CD4-positive, alpha-beta memory T cell (primary cell): ENCODE measurements at places on chromosomes 2 and 18.
A peak's percentile ranks its signal among the peaks of the same experiment; 100 is the strongest.

- no peak for DNase-seq
- H3K36me3 ChIP-seq = no peaks in the 10 kb centered on the region
- no peak overlapping the region for H3K4me3 ChIP-seq
- no peak overlapping the region for H3K27ac ChIP-seq
- no peaks in the 10 kb centered on the region for H3K4me1 ChIP-seq
Measured at GRCh38 chr2:28339516-28340175, 53.0 kb upstream of the FOSL2 start.

DNA sequence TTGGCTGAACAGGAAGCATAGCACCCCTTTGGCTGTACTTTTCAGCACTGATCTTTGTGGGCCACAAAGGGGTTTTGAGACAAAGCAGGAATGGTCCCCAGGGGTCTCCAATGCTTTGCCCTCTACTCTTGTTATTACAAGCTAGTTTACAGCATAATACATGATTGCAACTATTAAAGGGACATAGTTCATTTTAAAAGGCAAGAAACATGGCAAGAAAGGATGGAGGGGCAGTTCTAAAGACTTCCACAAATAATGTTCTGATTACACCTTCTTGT lies 196.6 kb downstream of the FHOD3 start:
- no peaks in the 10 kb centered on the region for H3K36me3 ChIP-seq
- H3K4me1 ChIP-seq = no peaks in the 10 kb centered on the region
- H3K4me3 ChIP-seq = no peak overlapping the region
- no peak for DNase-seq
- H3K27me3 ChIP-seq = no peaks in the 10 kb centered on the region
- H3K27ac ChIP-seq = no peak overlapping the region

- H3K27me3 ChIP-seq = no peaks in the 10 kb centered on the region
- DNase-seq = no peak
- no peaks in the 10 kb centered on the region for H3K36me3 ChIP-seq
- no peak overlapping the region for H3K4me3 ChIP-seq
- no peaks in the 10 kb centered on the region for H3K4me1 ChIP-seq
Measured at GRCh38 chr2:193566886-193567285, 1372.2 kb upstream of the TMEFF2 start.

DNA sequence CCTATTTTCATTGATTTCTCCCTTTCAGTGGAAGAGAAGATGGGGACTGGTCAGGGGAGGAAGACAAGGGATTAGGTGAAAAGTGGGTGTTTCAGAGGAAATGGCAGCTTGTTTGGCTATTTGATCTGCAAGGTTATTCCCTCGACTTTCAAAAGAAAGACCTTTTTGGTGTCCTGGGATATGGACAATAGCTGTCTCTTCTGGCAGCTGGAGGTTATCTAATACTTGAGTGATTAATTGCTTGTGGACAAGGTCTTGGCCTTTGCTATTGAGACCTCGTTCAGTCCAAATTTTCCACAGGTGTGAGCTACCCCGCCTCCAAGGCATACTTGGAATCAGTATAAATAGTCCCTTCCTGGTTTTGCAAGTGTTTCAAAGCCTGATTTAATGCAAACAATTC lies 33.3 kb upstream of the TRAPPC8 start:
- no peaks in the 10 kb centered on the region for H3K36me3 ChIP-seq
- no peak overlapping the region for H3K4me3 ChIP-seq
- no peaks in the 10 kb centered on the region for H3K4me1 ChIP-seq
- H3K27ac ChIP-seq = no peak overlapping the region
- DNase-seq = no peak

DNA sequence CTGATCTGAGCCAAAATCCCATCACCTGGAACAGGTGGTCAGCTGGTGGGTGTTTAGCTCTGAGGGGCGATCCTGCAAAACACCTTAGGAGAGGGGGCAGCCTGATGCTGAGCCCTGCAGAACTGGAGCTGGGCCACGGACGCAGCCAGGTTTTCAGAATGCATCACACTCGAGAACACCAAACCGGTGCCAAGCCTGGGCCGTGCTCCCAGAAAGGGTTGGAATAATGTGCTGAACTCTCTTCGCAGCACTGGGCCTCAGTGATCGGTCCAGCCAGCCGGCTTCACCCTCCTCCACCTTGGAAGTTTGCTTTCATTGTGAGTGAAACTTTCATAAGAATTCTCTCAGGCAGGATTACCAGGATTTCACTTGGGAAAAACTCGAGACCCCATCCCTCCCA lies 56.5 kb upstream of the TTC39C start:
- H3K27ac ChIP-seq = no peak overlapping the region
- H3K4me3 ChIP-seq = no peak overlapping the region
- no peaks in the 10 kb centered on the region for H3K27me3 ChIP-seq
- H3K4me1 ChIP-seq = no peaks in the 10 kb centered on the region
- no peaks in the 10 kb centered on the region for H3K36me3 ChIP-seq

- no peaks in the 10 kb centered on the region for H3K36me3 ChIP-seq
- H3K4me1 ChIP-seq = peaks cover 48% of the 10 kb centered on the region
- no peaks in the 10 kb centered on the region for H3K27me3 ChIP-seq
- H3K4me3 ChIP-seq = peak overlapping the region; percentile 94
- DNase-seq = peak; percentile 62
- H3K27ac ChIP-seq = peak overlapping the region; percentile 91
Measured at GRCh38 chr2:68253219-68254068, 1.1 kb upstream of the PPP3R1 start.

GRCh38 chr2:240205348-240205747 lies 64.9 kb upstream of the OTOS start:
- DNase-seq = no peak
- no peaks in the 10 kb centered on the region for H3K4me1 ChIP-seq
- H3K27me3 ChIP-seq = peaks cover 4% of the 10 kb centered on the region

DNA sequence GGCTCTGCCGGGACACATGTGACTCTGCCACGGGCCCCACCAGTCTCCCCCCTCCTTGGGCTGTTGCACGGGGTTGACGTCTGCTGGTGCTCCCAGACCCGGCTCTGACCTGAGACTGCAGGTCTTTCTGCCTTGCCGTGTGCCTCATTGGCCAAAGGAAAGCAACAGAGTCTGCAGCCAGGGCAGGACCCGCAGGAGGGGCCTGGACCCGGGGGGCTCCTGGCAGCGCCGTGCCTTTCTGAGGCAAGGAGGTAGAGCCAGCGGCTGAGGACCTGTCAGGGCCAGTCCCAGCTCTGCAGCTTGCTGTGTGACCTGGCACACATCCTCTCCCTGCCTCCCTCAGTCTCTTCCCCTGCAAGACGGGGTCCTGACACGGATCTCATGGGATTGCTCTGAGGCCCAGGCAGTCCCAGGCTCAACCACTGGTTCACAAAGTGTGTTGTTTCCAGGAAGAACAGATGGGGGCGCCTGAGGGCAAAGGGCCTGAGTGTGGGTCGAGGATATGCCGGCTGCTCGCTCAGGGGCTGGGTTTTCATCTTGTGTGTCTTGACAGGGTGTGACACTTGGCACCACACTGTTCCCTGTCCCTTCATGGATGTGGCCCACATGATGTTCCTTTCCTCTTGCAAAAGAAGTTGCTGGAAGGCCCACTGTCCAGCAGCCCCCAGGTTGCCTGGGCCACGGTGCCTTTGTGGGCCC lies 9.0 kb downstream of the CAPN10 start:
- H3K4me1 ChIP-seq = no peaks in the 10 kb centered on the region
- DNase-seq = peak; percentile 35
- no peak overlapping the region for H3K4me3 ChIP-seq
- H3K27ac ChIP-seq = no peak overlapping the region

DNA sequence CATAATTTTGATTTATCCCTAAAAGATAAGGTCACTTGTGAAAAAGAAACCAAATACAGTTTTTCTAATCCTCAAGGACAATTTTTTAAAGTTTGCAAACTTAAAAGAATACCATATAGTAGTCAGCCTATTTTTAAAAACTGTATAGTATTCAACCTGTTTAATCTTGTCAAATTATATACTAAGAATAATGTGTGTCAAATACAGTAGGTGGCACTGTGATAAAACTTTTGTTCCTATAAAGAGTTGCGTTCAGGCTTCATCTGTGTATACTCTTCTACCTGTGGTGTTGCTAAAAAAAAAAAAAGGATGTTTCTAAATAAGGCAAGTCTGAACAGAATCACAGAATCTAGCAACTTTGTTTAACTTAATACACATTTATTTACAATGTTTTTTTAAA lies 68.6 kb downstream of the CCDC138 start:
- no peak overlapping the region for H3K27ac ChIP-seq
- no peak overlapping the region for H3K4me3 ChIP-seq
- DNase-seq = peak; percentile 38
- H3K4me1 ChIP-seq = no peaks in the 10 kb centered on the region

GRCh38 chr2:9556121-9556743 lies 602 bp upstream of the ADAM17 start:
- DNase-seq = peak; percentile 6
- H3K4me3 ChIP-seq = peak overlapping the region; percentile 97
- H3K27ac ChIP-seq = peak overlapping the region; percentile 90

DNA sequence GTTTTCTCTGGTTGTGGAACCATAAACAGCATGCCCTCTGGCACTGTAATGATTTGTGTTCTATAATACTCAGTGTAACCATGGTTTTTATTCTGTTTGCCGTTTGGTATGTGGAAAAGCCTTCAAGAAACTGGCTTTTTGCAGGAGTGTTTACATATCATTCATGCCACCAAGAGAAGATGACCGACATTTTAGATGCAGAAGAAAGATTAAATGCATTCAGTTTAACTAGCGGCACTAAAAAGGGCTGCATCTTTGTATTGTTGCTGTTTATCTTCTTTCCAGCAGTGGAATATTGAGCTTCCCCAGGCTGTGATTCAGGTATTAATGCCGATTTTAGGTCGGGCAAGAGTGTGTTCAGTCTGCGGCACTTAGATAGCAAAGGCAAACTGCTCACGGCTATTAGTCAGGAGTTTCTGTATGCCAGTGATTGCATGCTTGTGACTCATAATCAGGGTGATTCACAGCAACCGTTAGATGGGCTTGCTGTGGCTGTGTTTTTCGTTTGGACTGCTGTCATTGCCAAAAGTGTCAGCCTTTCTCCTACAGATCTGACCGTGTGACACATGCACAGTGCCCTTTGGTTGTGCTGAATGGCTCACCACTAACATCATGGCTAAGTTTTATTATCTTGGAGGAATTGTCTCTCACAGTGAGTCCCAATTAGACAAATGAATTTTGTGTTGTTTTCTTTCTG lies 479.7 kb downstream of the PARD3B start:
- no peaks in the 10 kb centered on the region for H3K27me3 ChIP-seq
- no peak overlapping the region for H3K4me3 ChIP-seq
- DNase-seq = no peak
- no peaks in the 10 kb centered on the region for H3K36me3 ChIP-seq
- peaks cover 9% of the 10 kb centered on the region for H3K4me1 ChIP-seq
